Progenitor cell of endocrine pancreas (in vitro differentiated cells): ENCODE measurements at places on chromosomes 3 and 15.

- no peak overlapping the region for H3K27ac ChIP-seq
- H3K4me3 ChIP-seq: no peak overlapping the region
- no peak for DNase-seq
Measured at GRCh38 chr15:36161771-36162212, 417.6 kb upstream of the CDIN1 start.

DNA sequence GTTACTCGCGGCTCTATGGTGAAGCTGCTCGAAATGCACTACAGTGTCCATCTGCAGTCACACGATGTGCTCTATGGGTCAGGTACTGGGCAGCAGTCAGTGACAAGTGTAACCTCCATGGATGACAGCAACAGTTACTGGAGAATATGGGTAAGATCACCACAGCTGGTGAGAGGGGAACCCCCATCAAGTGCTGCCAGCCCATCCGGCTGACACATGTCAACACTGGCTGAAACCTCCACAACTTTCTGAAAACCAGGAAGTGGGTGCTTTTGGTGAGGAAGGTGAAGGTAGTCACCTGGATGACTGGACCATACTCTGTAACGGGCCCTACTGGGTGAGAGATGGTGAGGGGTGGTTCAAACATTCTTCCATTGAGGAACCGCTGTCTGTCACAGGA lies 87.4 kb upstream of the C15orf39 start:
- no peaks in the 10 kb centered on the region for H3K27me3 ChIP-seq
- H3K4me1 ChIP-seq: peaks cover 8% of the 10 kb centered on the region
- peaks cover 15% of the 10 kb centered on the region for H3K36me3 ChIP-seq
- H3K4me3 ChIP-seq: no peak overlapping the region
- H3K27ac ChIP-seq: no peak overlapping the region

DNA sequence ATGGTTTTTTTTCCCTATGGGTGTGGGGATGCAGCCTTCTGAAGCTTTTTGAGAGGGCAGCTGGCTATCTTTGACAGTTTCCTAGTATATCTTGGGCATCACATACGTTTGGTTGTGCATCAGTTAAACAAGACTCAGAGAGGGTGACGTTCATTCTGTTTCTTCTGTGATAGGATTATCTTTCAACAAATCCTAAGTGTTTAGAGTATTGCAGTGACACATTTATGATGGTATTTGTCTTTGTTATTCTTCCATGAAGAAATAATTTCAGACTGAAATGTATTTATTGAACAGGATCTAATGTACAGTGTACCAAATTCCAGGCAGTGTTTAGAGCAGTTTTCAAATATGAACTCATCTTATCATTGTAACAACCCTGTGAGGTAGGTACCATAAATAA lies 114.4 kb downstream of the PLCL2 start:
- no peak overlapping the region for H3K27ac ChIP-seq
- no peaks in the 10 kb centered on the region for H3K36me3 ChIP-seq
- no peak overlapping the region for H3K4me3 ChIP-seq
- H3K27me3 ChIP-seq: no peaks in the 10 kb centered on the region

- no peaks in the 10 kb centered on the region for H3K27me3 ChIP-seq
- no peak overlapping the region for H3K27ac ChIP-seq
- no peak for DNase-seq
- no peaks in the 10 kb centered on the region for H3K4me1 ChIP-seq
- H3K4me3 ChIP-seq: no peak overlapping the region
Measured at GRCh38 chr3:20916951-20917606, 731.1 kb upstream of the SGO1 start.

DNA sequence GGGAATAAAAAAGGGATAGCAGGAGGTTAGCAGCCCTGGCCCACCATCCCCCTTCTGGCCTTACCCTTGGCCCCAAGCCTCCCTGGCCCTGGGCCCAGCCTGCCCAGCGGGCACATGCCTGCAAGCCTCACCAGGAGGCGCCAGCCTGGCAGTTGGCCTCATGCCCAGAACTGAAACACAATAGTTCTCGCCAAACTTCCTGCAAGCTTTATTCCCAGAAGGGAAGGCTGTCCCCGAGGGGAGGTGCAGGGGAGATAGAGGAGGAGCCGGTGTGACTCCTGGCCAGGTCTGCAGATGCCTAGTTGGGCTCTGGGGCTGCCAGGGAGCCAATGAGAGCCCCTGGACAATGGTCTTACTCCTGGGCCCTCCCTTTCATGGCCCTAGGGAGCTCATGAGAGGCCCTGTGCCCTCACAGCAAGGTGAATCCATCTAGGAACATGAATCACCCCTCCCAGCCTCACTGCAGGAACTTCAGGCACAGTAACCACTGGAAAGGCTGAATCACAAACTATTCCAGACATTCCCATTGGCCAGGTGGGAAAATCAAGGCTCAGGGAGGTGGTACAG lies 4.0 kb downstream of the CCDC33 start:
- no peak for DNase-seq
- H3K27ac ChIP-seq: no peak overlapping the region
- no peaks in the 10 kb centered on the region for H3K36me3 ChIP-seq
- H3K4me3 ChIP-seq: no peak overlapping the region

- peaks cover 15% of the 10 kb centered on the region for H3K36me3 ChIP-seq
- no peaks in the 10 kb centered on the region for H3K4me1 ChIP-seq
- no peak overlapping the region for H3K4me3 ChIP-seq
- H3K27ac ChIP-seq: no peak overlapping the region
- H3K27me3 ChIP-seq: no peaks in the 10 kb centered on the region
- DNase-seq: no peak
Measured at GRCh38 chr3:126636436-126636835, 18.5 kb downstream of the TXNRD3 start.

- no peaks in the 10 kb centered on the region for H3K36me3 ChIP-seq
- no peaks in the 10 kb centered on the region for H3K27me3 ChIP-seq
- no peak overlapping the region for H3K27ac ChIP-seq
- no peak for DNase-seq
Measured at GRCh38 chr15:48300038-48300437, 31.2 kb upstream of the DUT start.

DNA sequence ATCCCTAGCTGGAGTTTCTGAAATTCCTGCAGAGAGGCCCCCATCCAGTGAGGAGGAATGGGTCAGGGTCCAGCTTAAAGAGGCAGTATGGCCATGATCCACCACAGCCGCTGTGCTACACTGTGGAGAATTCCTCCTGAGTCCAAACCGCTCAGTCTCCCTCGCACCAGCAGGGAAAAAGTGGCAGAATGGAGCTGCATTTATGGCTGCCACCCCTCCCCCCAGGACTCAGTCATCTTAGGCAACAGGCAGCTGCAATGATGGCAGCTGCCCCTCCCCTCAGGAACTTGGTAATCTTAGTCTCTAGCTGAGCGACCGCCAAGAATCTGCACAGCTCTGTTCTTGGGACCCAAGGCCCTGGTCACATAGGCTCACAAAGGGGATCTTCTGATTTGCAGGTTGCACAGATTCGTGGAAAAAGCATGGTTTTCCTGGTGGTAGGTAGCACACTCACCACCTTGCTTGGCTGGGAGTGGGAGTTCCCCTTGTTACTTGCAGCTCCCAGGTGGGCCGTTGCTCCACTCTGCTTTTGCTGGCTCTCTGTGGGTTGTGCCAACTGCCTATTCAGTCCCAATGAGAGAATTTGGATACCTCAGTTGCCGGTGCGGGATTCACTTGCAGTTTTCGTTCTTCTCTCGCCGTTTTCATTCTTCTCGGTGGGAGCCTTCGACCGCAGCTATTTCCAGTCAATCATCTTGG lies 204.1 kb downstream of the STXBP5L start:
- peaks cover 3% of the 10 kb centered on the region for H3K36me3 ChIP-seq
- no peak overlapping the region for H3K27ac ChIP-seq
- H3K27me3 ChIP-seq: no peaks in the 10 kb centered on the region
- no peak for DNase-seq
- H3K4me3 ChIP-seq: no peak overlapping the region
- H3K4me1 ChIP-seq: peaks cover 10% of the 10 kb centered on the region

DNA sequence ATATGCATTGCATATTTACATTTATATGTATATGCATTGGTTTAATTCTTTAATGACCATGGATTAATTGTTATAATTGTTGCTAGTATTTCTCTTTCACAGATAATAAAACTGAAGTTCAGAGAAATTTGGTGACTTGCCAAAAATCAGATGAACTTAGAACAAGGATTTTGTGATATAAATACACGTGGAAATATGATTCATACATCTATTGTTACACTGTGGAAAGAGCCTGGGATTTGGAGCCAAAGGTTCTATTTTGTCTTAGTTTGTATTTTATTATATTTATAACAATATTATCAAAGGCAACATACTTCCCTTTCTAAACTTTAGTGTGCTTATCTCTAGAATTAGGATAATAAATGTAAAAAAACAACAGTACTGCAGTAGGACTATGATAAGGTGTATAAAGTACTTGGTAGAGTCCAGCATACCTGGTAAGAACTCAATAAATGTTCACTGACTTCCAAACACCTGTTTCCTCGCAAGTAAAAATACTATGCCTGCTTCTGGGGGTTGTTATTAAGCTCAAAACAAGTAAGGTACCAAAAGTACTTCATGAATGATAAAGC lies 342.9 kb downstream of the THSD4 start:
- H3K27me3 ChIP-seq: peaks cover 8% of the 10 kb centered on the region
- H3K4me3 ChIP-seq: no peak overlapping the region
- H3K36me3 ChIP-seq: no peaks in the 10 kb centered on the region
- peaks cover 18% of the 10 kb centered on the region for H3K4me1 ChIP-seq
- no peak for DNase-seq
- H3K27ac ChIP-seq: no peak overlapping the region

- no peak overlapping the region for H3K4me3 ChIP-seq
- no peak overlapping the region for H3K27ac ChIP-seq
- no peaks in the 10 kb centered on the region for H3K36me3 ChIP-seq
Measured at GRCh38 chr15:26443321-26443720, 329.5 kb downstream of the GABRB3 start.

DNA sequence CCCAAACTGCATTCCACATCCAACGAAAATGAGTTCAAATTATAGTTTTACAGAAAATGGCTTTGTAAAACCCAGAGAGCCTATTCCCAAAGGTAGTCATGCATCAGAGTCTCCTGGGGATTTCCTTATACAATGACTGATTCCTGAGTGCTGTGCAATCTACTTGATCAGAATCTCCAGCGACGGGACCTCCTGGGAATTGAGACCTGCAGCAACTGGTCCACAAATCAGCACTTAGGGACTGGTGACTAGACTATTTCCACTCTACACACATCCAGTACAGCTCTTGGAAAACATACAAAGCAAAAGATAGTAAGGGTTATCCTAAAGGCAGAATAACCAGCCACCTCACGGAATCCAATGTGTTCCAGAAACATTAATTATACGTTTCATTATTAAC lies 871.0 kb upstream of the CFAP20DC start:
- no peak overlapping the region for H3K27ac ChIP-seq
- DNase-seq: no peak
- H3K4me3 ChIP-seq: no peak overlapping the region
- H3K27me3 ChIP-seq: no peaks in the 10 kb centered on the region
- no peaks in the 10 kb centered on the region for H3K4me1 ChIP-seq

DNA sequence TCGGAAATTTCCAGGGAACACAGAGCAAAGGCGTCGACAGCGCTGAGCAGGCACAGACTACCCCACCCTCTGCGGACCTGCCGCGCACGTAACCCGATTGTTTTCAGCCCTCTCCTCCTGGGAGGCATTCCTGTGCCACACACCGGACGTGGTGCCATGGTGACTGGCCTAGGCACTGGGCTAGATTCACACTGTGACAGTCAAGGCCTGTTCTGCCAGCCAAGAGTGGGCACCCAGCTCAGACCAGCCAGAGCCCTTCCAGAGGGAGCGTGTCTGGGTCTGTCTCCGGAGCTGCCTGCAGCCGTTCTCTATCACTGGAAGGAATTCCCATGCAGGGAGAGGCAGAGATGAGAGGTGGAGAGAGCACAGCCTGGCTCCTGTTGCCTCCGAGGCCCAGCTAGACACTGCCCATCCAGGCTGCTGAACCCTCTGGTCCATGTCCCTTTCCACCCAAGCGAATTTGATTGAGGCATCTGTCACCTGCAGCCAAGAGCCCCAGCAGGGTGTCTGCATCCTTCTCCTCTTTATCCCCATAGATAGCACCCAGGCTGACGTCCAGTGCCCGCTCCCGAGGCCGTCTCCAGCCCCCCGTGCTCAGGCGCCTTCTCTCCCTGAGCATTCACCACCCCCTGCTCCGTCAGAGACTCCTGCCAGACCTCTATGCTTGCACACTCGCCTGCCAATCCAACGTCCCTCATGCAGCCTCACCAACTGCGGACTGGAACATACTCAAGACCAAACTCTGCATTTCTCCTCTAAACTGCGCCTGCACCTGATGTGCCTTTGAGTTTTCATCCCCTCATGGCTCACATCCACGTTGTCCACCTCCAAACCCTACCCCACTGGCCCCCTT lies 267.5 kb downstream of the OCA2 start:
- H3K27me3 ChIP-seq: peaks cover 14% of the 10 kb centered on the region
- no peak overlapping the region for H3K27ac ChIP-seq
- H3K4me1 ChIP-seq: peaks cover 7% of the 10 kb centered on the region
- H3K36me3 ChIP-seq: no peaks in the 10 kb centered on the region
- no peak overlapping the region for H3K4me3 ChIP-seq

DNA sequence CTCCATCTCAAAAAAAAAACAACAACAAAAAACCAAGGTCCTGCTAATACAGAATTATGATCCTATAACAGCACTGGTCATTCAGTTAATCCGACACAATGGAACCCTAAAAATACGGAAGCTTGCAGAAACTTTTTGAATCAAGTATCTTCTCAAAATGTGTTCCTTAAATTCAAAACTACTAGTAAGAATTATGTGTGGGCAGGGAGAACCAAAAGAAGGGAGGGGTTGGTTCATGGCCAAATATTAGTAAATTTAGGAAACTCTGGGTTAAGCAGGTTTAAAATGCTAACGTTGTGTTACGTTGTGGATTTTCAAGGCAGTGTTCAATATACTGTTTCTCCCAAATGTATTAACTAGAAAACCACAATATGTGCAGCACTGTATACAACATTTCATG lies 115.5 kb downstream of the KLHL25 start:
- H3K27me3 ChIP-seq: no peaks in the 10 kb centered on the region
- no peak overlapping the region for H3K27ac ChIP-seq
- peaks cover 20% of the 10 kb centered on the region for H3K36me3 ChIP-seq
- peaks cover 4% of the 10 kb centered on the region for H3K4me1 ChIP-seq
- no peak overlapping the region for H3K4me3 ChIP-seq
- DNase-seq: no peak

GRCh38 chr3:160400702-160401150 lies 1.3 kb downstream of the SMC4 start:
- H3K4me1 ChIP-seq: peaks cover 40% of the 10 kb centered on the region
- peaks cover 2% of the 10 kb centered on the region for H3K36me3 ChIP-seq
- peak; percentile 32 for DNase-seq
- H3K4me3 ChIP-seq: peak overlapping the region; percentile 96

DNA sequence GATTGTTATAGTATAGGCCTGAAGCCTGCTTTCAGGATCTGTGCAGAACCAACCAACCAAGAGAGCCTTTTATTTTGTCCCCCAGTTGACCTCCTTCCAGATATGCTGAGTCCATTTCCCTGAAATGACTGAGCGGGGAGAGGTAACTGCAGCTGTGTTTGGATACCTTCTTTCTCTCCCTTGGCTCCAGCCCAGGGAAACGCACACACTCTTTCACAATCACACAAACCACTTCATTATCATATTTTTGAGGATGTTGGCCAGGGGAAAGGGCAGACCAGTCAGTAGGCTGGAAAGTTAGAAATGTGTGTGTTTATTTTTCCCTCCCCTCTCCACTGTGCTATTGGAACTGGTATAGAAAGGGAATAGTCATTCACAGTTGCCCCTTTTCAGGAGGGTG lies 417.7 kb upstream of the TBL1XR1 start:
- no peaks in the 10 kb centered on the region for H3K36me3 ChIP-seq
- H3K27ac ChIP-seq: no peak overlapping the region
- H3K4me3 ChIP-seq: no peak overlapping the region
- H3K27me3 ChIP-seq: no peaks in the 10 kb centered on the region

- peak overlapping the region; percentile 17 for H3K27ac ChIP-seq
- H3K36me3 ChIP-seq: no peaks in the 10 kb centered on the region
- H3K27me3 ChIP-seq: no peaks in the 10 kb centered on the region
- DNase-seq: no peak
- peaks cover 2% of the 10 kb centered on the region for H3K4me1 ChIP-seq
- H3K4me3 ChIP-seq: no peak overlapping the region
Measured at GRCh38 chr3:195204360-195205163, 66.4 kb downstream of the XXYLT1 start.
